Activated naive CD4-positive, alpha-beta T cell treated with anti-CD3 and anti-CD28 coated beads, Interleukin-2, amount 50 U/mL, for 16 hours (primary cell): ENCODE measurements at places on chromosomes 7 and 10.

DNA sequence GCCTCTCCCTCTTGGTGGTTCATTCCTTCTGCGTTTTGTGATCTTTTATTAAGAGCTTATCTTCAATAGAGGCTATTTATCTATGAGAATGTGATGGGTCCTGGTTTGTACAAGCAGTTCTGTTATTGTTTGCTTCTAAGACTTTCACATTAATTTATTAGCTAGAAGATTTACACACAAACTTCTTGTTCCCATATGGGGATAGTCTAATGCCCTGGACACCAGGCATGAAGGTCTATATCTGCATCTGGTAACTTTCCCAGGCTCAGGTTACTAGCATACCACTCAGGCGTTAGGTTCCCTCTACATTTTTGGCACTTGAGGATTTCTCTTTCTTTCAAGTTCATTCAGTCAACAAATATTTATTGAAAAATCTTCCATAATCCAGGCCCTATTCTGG is 7.7 kb downstream of the XPNPEP1 start:
- DNase-seq = no peak

DNA sequence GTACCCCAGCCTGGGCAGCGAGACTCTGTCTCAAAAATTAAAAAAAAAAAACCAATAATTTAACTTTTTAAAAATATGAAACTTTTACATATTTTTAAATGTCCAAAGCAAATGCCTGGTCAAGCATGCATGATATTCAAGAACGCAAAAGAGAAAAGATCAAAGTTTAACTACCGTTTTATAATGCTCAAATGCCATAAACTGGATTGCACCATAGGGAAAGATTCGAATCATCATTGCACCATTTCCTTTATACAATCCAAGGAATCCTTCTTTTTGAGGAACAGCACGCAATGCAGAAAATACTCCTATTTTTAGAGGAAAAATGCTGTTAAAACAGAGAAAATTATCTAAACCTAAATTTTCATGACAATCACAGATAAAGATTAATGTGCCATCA is 20.9 kb downstream of the SLC25A16 start:
- DNase-seq = no peak

DNA sequence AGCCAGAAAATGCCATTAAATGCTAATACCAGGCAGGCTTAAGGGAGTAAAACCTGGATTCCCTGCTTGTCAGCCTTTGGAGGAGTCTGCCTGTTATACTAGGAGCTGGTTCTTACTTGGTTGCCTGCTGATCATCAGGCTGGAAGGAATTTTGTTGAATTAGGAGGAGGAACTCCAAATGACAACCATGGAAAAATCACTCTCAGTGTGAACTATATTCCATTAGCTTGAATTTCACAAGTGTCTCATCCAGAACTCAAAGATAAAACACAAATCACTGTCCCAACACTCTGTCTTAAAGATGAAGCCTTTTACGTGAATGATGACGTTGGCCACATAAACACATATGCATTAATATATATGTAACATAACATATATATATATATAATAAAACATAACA is 238.9 kb upstream of the PLXDC2 start:
- no peak for DNase-seq

- DNase-seq = no peak
Measured at GRCh38 chr7:44322631-44323363, 2.6 kb downstream of the CAMK2B start.

DNA sequence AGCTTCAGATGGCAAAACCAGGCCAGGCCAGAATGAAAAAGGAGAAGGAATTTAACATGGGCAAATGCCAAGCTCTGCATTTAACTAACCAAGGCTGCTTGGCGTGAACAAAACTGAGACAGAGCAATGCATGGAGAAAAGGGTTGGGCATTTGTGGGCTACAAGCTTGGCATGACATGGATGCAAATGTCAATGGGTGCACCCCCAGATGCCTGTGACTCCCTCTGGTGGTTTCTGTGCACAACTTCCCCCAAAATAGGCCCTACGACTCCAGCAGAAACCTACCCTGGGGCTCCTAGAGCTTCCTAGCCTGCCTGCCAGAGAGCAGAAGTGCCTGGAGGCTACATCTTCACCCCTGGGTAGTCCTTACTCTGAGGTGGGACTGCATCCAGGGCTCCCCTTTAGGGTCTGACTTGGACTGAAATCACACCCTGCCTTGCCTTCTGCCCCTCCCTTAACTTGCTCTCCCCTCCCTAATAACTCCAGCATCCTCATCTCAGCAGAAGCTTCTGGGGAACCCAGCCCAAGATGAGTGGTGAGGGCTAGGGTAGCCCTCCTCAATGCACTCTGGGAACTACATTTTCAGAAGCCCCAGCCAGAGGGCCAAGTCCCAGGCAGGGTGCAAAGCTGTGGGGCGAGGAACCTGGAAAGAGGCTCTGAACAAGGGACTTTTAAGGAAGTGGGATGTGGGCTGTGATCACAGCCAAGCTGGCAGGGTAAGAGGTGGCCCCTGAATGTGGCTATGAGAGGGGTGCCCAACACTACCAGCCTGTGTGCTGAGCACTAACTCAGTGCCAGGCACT is 11.3 kb downstream of the GPRIN2 start:
- DNase-seq = peak; percentile 11

- DNase-seq = no peak
Measured at GRCh38 chr10:43197834-43198681, 59.8 kb downstream of the CSGALNACT2 start.

- DNase-seq = no peak
Measured at GRCh38 chr7:104723001-104723400, 291.0 kb upstream of the KMT2E start.

DNA sequence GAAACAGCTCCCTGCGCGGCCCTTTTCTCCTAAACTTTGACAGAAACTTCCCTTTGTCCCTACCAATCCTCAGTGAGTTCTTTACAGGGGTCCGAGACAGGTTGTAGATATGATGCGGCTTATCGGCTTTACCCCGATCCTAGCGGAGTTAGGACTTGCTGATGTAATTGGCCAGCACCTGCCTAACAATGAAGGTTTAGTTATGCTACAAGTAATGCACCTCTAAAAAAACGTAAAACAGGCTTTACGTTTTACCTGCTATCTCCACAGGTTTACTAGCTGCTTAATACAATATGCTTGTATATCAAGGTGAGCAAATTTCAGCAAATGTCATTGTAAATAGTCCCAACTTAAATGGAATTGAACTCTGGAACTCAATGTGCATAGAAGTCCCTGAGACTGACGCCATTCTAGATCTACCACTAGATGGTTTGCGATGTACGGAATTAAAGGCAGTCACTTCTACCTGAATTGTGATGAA is 697 bp upstream of the SNX13 start:
- DNase-seq = no peak
